ENCODE measurements at places on chromosomes 2 and 18.

DNA sequence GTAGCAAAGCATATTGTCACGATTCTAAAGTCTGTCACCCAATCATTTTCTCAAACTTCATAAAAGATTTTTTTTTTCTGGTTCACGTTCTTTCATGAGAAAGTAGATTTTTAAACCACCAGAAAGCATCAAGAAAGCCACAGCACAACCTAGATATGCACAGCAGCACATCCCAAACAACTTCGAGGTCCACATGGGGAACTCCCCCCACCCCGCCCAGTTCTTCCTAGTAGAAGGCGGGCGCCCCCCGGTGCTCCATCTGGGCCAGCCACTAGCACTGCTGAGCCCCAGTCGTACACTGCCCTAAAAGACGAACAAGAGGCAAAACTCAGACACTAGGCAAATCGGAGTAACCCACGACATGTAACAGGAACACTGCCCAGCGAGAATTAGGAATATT lies 15.5 kb downstream of the HDLBP start:
- peak; percentile 18 for DNase-seq

- DNase-seq: no peak
These were observed 997.9 kb upstream of the CELF4 start for GRCh38 chr18:38563396-38563980.

- DNase-seq: no peak
These were observed 132.5 kb downstream of the SPHKAP start for GRCh38 chr2:228048838-228049490.

GRCh38 chr18:41818381-41819355 lies 136.4 kb upstream of the PIK3C3 start:
- no peak for DNase-seq

DNA sequence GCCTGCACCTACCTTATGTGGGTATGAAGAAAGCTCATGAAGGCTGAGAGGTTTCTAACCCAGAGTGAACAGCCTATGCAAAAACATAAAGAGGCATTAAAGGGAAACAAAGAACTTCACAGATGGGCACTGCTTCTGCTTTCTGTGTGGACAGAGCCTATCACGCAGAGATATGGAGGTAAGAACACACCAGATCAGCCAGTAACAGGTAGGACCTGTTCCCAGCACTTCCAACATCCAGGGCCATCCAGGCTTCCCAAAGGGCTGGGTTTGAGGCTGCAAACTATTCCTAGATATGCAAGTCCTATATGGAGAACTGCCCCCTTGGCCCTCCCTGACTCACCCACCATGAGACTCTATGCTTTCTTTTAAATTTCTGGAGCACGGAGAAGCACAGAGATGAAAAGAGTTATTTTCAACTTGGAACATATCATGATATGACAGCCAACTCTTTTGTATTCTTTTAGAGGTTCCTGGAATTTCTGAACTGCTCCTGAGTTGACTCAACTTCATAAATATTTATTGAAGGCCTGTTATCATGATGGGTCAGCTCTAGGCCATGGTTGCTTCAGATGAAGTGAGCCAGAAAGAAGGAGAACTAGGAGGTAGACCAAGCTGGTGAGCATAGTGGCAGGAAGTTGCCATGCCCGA lies 77.4 kb upstream of the PPP1CB start:
- no peak for DNase-seq

DNA sequence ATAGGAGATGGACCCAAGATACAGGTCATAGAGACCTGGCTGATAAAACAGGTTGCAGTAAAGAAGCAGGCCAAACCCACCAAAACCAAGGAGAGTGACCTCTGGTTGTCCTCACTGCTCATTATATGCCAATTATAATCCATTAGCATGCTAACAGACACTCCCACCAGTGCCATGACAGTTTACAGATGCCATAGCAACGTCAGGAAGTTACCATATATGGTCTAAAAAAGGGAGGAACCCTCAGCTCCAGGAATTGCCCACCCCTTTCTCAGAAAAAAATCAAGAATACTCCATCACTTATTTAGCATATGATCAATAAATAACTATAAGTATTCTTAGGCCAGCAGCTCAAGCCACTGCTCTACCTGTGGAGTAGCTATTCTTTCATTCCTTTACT lies 574.7 kb upstream of the ID2 start:
- no peak for DNase-seq

- no peak for DNase-seq
These were observed 77.4 kb downstream of the PTGR3 start for GRCh38 chr18:75131381-75132000.

GRCh38 chr2:47566207-47566858 lies 163.4 kb downstream of the MSH2 start:
- no peak for DNase-seq

DNA sequence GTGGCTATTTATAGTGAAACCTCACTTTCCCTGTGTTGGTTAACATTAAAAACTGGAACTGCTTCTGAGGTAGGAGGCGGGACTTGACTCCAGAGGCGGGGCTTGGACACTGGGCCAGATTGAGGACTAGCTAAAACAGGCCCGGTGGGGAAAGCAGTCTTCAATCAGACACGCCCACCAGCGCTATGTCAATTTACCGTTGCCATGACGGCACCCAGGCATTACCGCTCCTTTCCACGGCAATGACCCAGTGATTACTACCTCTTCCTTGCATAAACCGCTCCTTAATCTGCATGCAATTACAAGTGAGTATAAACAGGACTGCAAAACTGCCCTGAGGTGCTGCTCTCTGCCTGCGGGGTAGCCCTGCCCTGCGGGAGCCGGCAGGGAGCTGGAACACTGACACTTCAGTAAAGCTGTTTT lies 35.3 kb downstream of the LRRFIP1 start:
- DNase-seq: peak; percentile 55

GRCh38 chr2:184119989-184120800 lies 478.1 kb upstream of the ZNF804A start:
- no peak for DNase-seq

DNA sequence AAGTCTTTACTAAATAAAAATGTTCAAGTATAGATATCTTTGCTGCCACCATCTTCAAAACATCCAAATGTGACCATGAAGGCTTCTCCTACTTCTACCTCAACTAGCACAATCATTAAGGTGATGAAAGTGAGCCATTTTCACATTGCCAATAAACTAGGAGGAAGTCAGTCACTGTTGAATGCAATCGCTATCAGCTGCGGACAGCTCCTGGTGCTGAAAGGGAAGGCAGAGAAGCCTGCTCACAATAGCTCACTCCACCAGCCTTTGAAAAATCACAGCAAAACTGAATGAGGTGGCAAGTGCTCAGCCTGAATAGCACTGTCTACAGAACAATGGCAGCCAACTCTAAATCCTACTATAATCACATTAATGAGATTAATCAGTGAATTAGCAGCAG lies 2.2 kb downstream of the MYT1L start:
- DNase-seq: no peak

GRCh38 chr2:174324530-174324929 lies 10.2 kb upstream of the SP9 start:
- no peak for DNase-seq

DNA sequence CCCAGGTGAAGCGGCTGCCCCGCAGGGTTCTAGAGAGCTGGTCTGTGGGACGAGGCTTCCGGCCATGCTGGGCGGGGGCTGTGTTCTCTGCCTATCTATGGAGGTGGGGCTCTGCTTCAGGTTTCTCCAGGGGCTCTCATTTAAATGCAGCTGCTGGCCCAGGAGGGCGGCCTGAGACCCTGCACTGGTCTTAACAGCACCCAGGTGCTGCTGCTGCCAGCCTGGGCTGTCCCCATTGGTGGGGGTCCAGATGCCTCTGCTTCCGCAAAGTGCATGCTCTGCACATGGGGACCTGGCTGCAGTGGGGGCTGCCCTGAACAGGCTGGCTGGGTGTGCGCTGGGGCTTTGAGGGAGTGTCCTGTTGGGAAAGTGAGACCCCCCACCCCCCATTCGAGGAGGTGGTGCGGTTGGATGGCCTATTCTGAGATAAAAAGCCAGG lies 29.7 kb upstream of the ALLC start:
- DNase-seq: no peak

GRCh38 chr18:78407466-78407844 lies 572.2 kb upstream of the SALL3 start:
- DNase-seq: no peak

DNA sequence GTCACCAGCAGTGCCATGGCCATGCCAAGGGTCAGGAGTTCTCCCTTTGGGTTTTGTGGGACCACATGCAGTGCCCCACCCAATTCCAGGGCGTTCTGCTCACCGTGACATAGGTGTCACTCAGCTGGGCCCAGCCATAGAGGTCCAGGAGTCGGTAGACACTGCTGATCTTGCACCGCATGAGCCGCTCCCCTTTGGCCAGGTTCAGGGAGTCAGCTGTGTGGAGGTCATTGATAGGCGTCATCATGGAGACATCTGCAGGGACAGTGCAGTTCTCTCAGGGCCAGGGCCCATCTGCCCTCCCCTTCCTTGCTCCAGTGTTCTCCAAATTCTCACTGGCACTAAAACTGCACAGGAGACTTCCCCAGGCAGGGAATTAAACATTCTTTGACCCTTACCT lies 71.9 kb downstream of the ADD2 start:
- no peak for DNase-seq

- no peak for DNase-seq
These were observed 17.2 kb downstream of the CERKL start for GRCh38 chr2:181639686-181640085.

DNA sequence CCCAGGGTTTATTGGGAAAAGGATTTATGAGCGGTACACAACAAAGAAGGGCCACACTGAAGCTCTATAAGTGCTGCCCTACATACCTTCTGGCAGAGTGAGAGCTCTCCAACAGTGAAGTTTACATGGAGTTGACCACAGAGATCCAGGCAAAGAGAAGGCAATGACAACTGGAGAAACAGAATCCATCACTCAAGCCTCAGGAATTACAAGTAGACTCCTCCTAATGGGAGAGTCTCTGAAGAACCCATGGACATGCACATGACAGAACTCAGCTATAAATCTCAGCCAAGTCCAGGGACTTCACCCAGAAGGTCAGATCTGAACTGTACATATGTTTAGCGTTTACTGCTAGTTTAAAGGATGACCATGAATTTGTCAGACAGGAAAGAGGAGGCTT lies 164.7 kb downstream of the DNAH7 start:
- DNase-seq: no peak

GRCh38 chr18:68991286-68991685 lies 193.4 kb downstream of the CCDC102B start:
- no peak for DNase-seq

- DNase-seq: no peak
These were observed 713.4 kb downstream of the LRRTM4 start for GRCh38 chr2:76808732-76809131.

DNA sequence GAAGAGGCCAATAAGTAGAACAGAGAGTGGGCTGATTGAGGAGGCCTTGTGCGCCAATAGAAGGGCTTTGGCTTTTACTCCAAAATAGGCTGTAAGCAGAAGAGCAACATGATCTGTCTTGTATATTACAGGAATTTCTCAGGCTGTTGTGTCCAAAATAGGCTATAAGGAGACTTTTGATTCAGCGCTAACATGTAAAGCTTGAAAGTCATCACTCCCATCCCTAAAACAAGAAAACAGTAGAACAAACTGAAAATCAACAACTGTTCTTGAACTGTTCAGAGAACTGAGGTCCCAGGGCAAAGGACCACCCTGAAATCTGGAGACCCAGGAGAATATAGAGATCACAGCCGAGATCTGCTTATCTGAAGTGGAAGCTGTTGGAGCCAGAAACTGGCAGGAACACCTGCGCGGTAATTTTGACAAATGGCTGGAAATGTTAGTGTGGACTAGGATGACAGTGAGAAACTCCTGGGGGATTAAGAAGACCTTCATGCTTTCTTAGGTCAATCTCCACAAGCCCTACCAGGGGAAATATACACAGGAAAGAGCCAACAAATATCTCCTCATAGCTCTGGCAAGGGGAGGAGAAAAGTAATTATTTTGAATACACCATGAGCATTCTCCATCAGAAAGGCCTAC lies 258.6 kb downstream of the RBM43 start:
- DNase-seq: no peak

DNA sequence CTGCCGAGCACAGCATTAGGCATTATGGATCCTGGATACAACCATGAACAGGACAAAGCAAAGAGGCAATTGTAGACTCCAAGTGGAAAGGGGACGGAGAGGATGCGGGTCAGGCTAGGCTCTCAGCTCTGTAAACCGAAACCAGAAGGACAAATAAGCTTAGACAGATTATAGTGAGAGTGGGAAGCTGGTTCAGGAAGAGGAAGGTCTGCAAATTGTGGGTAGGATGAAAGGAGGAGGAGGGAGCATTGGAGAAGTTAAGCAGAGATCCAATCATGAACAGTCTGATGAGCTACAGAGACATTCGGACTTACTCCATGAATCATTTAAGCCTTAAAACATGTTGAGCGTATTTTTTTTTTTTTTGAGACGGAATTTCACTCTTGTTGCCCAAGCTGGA lies 3.0 kb downstream of the MSH6 start:
- no peak for DNase-seq

DNA sequence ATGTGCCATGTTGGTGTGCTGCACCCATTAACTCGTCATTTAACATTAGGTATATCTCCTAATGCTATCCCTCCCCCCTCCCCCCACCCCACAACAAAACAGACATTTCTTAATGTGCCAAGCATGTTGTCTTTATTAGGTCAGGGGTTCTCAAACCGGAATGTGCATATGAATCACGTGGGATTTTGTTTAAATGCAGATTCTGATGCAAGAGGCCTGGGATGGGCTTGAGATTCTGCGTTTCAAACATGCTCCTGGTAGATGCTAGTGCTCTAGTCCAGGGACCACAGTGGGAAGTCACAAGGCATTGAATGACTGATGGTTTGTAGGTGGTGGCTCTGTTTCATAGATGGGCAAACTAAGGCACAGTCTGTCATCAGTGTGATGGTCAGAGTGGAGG lies 184.7 kb downstream of the SMAD7 start:
- no peak for DNase-seq

- DNase-seq: no peak
These were observed 650 bp downstream of the CCBE1 start for GRCh38 chr18:59696311-59697235.

DNA sequence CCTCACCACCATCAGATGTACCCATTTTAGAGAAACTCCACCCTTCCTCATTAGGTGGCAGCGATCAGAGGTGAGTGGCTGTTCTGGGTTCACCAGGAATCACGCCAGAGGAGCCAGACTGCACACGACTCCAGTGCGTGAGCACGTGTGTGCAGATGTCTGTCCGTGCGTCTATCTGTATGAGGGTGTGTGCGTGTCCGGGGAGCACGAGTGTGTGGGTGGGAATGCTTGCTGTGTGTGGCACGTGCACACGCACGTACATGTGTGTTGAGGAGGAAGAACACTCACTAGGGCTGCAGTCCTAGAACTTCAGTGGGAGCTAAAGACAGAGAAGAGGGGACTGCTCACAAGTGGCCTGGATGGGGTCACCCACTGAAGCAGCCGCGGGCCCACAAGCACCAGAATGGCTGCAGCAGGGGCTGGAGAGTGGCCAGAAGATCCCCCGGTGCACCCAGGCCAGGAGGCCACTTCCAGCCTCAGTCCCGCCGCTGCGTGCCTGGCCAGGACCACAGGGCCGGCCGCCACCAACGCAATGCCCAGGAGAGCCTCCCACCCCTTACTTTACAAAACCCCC lies 13.9 kb downstream of the HDAC4 start:
- DNase-seq: no peak

- DNase-seq: no peak
These were observed 93.5 kb downstream of the TMEM163 start for GRCh38 chr2:134625311-134625710.

Data from activated naive CD4-positive, alpha-beta T cell treated with Interleukin-2 at 50 U/mL for 16 hours (primary cell).